Posterior cingulate gyrus (tissue), 11 donors: ENCODE measurements at places on chromosomes 2 and 18.
A peak's percentile ranks its signal among the peaks of the same experiment; 100 is the strongest.

DNA sequence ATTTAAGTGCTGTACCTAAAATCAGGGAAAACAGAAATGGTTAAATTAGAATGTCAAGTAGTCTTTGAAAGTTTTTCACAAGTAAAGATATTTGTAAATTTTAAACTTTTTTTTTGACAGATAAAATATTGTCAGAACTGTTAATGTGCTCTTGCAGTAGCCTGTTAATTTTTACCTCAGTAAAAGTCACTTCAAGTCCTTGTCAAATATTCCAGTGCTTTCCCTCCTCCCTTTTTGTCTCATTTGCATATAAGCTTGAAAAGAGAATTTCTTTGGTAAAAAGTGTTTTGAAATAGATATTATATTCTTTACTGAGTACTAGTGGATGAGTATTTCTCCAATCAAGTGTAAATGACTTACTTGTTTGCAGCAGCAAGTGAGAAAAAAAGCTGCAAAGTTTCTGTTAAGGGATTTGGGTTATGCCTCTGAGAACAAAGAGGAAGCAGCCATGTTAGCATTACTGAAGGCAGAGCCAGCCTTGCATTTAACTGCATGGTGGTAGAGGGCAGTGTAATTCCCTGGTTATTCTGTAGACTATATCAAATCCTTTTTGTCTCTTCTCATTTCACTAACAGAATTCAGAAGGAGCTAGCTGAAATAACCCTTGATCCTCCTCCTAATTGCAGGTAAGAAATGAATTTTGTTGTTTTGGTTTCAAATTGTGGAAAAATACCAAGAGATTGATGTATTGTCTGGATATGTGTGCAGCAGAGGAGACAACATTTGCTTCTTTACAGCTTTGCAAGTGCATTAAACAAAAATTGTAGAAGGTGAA, 3.2 kb downstream of the UBE2E3 start:
- no peak for DNase-seq

GRCh38 chr2:227848586-227848985, 22.8 kb upstream of the DAW1 start:
- DNase-seq: no peak

- no peak for DNase-seq
Observed at GRCh38 chr2:72415241-72415661, 267.6 kb upstream of the CYP26B1 start.

DNA sequence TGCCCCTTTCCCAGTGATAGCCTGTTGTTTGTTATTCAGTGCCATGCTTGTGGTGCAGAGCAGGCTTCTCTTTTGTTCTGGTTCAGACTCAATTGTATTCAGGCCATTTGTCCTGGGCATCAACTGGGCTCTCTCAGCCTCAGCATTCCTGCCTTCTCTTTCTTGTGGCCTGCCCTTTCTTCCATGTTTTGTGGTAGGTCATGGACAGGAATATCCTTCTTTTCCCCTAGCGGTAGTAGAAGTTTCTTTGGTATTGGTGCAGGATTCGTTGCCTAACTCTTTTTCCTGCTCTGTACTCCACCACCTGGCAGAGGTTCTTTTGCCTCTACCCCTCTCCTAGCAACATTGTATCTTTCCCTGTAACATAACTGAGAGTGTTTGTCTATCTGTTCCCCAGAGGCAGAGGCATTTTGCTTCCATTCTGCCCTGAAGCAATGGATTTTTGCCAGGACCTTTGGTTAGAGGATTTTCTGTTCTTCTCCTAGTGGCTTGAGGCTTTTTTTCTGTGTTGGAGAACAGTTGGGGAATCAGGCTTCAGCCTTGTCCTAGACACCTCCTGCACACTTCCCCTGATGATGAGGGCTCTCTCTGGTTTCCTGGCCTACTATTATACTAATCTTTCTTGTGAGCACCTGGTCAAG, 68.5 kb downstream of the NCOA1 start:
- no peak for DNase-seq

- no peak for DNase-seq
Observed at GRCh38 chr18:57595347-57595746, 8.8 kb upstream of the FECH start.

DNA sequence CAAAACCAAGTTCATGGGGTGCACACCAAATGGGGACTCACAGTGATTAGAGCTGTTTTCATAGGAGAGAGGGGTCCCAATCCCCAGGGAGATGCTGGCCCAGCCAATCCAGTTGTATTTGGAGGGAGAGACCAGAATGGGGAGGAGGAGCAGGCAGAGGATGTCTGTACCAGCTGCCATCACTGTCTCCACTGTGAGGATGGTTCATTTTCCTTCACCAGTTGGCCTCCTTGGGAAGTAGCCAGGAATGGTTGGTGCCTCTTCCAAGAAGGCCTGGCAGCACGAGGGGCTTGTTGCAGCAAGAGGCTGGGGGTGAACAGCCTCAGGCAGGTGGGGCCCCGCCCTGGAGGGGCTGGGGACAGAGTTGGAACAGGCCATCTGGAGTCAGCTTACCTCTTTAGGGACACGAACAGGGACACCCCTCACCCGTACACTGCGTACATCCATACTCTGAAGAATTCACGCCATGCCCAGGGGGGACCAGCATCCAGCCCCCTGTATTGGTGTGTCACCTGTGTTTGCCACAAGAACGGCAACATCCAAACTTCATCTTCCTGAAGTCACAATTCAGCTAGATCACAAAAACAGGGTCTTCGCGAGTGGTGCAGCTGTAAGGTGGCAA, 161.7 kb upstream of the ZNF236 start:
- DNase-seq: no peak

GRCh38 chr2:71923887-71924533, 223.7 kb downstream of the CYP26B1 start:
- peak; percentile 92 for DNase-seq

DNA sequence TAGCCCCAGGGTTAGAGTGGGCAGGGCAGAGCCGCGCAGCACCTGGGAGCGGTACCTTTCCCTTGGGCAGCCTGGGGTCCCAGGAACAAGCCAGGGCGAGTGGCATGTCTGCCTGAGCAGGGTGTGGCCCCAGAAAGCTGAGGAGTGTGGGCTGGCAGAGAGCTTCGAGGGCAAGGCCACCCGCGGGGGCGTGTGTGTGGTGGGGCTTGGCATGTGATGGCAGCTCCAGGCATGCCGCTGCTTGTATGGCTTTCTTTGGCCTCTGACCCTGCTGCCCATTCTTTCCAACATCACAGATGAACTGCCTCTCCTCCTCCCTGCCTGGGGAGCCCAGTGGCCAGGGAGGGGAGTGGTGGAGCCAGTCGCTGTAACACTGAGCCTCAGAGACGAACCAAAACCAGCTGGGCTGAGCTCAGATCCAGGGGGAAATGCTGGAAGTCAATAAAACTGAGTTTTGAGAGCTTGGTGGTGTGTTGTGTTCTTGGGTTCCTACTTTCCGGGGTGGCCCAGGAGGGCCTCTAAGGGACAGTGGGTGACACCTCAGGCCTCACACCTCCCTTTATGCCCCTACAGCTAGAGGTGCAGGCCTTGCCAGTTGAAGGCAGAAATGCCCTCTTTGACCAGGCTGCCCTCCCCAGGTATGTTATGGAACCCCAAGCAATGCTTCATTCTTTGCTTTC, 7.4 kb downstream of the DNAJB2 start:
- peak; percentile 77 for DNase-seq

DNA sequence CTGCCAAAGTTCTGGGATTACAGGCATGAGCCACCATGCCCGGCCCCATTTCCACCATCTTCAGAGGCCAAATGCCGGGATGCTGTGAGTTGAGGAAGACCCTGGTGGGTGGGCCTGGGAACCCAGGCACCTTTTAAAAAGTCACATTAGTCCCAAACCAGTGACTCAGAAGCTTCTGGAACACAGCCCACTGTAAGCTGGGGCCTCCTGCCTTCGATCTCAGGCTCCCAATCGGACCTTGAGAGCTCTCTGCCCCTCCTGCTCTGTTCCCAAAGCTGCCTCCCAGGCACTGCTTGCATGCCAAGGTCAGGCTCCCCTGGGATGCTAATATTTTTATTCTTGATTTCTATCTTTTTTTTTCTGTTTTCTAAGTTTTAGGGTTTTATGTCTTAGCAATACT, 4.2 kb downstream of the ADCY3 start:
- DNase-seq: no peak

DNA sequence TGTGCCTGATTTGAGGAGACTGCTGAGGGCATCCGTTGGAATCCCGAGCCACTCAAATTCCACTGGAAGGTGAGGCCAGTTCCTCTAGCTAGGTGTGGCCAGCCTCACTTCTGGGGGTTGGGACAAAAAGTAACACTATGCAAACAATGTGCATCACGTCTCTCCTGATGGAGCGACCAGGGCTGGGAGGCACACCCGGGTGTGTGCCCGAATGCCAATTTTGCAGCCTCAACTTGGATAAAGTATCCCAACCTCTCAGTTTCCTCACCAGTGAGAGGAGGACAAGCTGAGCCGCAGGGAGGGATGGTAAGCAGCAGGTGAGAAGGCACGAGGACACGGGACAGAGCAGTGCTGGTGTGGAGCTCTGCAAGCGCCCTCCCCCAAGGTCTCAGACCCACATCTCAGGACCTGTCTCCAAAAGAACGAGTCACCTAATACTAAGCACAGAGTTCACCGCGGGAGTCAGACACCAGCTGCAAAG, 218.3 kb downstream of the HAUS1 start:
- DNase-seq: no peak

GRCh38 chr18:6598657-6599056, 130.9 kb upstream of the ARHGAP28 start:
- DNase-seq: no peak

DNA sequence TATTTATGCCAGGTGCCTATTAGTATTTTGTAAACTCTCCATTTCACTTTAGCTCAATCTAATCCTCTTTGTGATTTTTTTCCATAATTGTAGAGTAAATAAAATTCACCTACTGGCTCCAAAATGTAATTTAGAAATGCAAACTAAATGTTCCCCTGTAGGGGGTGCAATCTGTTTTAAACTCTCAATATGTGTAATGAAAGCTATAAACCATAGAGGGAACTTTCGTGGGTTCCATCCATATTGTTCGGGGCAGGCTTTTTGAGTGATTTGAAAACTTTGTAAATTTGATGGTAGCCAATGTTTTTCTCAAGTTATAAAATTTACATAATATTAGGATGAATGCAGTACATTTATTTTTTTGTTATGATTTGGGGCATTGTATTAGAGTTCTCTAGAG, 49.4 kb downstream of the TSPYL6 start:
- DNase-seq: no peak

DNA sequence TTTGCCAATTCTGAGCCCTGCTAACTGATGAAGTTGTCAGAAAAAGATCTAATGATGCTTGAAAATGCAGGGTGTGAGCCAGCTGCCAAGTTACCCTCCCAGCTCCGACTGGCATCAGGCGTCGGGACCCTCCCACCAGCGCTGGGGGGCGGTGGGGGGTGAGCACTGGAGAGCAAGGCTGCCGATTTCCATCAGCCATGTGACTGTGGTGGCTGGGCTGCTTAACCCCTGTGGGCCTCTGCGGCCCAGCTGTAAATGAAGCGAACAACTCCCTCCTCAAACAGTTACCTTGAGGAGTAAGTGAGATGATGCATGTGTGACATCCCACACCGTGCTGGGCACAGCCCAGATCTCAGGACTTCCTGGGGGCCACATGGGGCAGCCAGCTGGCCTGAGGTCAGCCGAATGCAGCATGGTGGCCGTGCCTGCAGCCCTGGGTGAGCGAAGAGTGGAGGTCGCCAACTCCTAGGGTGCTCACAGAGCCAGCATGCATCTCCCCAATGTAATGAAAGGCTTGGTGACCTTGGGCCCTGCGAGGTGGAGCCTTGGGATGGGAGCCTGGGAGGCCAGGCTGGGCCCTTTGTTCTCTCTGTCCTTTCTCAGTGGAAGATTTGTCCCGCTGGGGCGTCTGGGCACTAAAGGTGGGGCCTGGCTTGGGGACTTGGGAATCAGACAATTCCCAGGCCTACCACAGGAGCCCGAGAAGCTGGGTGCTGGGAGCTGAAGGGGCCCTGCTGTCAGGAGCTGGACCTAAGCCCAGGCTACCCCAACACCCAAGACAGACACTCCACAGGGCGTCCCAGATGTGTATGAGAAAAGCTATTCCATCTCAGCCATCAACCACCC, 25.1 kb downstream of the CIB4 start:
- DNase-seq: no peak

- no peak for DNase-seq
Observed at GRCh38 chr2:122535960-122536505, 780.6 kb downstream of the TSN start.

- DNase-seq: no peak
Observed at GRCh38 chr2:141703501-141703900, 427.3 kb downstream of the LRP1B start.

GRCh38 chr2:234044157-234044556, 6.3 kb upstream of the SPP2 start:
- no peak for DNase-seq

DNA sequence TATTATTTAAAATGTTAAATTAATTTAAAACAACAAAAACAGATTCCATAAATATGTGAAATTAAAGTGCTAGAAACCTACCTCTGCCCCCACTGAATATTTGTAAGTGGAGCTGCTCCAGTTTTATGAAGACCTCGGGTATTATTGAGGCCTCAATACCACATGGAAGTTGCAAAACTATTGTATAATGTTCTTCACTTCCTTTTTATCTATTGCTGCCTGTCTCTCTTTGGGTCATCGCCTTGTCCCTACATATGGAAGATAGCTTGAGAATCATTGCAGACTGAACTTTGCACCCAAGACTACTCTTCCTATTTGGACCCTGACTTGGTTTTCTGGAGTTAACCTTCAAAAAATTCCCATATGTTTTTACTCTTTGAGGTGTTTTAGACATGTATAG, 212.1 kb upstream of the NETO1 start:
- no peak for DNase-seq

DNA sequence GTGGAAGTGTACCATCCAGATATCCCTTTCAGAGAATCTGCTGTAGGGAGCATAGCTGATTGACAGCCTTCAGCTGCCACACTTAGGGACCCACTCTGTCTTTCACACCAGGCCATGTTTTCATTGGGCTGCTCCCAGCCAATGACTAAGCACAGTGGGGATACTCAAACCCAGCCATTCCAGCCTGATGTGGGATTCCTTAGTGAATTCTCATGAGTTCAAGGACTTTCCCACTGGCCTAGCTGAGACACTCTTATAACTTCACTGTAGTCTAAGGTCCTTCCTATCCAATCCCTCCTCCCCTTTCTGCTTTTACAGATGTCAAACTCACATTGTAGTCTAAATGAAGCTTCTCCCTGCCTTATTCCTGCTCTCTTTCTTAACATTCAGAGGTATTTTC, 201.2 kb downstream of the PIK3C3 start:
- no peak for DNase-seq

DNA sequence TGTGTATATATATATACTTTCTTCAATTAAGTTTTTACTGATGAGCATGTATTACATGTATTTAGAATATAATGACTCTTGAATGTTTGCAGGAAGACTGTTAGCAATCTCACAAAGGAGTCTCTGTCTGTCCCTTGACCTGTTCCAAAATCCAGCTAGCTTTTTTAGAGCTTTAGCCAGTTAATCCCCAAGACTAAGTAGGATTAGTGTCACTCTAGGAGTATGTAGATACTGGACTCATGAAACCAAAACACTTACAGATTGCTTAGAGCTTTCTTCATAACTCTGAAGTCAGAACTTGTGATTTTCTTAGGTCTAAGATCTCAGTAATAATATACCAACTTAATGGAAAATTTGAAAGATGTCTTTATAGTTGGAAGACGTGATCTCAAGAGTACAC, 2.2 kb downstream of the UBXN4 start:
- no peak for DNase-seq

- no peak for DNase-seq
Observed at GRCh38 chr2:234491897-234492296, 5.0 kb downstream of the ARL4C start.
